CD4-positive, alpha-beta T cell (primary cell): ENCODE measurements at places on chromosomes 4 and X. TPM values are rescaled to one million over a fixed set of nuclear protein-coding genes. Genes with fewer than 3 reads are reported as not detected.

The SCML2 gene
- total RNA-seq = 0.30 TPM

The SPANXA2 gene
- total RNA-seq = not detected

The PDLIM3 gene
- not detected for total RNA-seq

DNA sequence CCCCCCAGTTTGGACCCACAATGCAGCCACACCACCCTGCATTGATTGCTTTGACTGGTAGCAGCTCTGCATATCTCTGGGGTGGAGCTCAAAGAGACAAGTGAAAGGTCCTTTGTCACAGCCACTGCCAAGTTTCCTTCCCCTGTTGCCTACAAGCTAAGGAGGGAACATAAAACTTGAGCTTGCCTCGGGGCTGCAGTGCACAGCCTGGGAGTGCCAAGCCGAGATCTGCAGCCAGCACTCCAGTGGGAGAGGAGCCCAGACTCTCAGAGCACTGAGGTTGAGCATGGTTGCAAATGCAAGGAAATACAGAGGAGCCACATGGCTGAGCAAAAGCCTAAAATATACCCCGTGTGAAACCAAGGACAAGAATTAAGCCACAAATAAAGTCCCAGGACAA lies 142.2 kb downstream of the DKK2 start:
- no peak for DNase-seq

DNA sequence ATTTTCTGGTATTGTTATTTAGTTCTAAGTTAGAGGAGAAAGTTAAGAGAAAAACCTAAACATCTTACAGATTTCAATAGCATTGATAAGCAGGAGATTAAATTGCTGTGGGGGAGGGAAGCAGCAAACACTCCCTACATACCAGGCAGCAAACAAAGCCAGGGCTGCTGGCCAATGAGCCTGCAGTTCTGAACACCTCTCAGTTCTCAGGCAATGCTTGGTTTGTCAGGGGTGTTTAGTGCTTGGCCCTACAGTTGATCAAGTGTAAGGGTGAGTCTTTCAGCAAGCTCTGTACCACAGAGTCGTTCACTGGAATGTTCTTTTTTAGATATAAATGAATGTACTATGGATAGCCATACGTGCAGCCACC lies 38.6 kb downstream of the EGFL6 start:
- no peak for DNase-seq

DNA sequence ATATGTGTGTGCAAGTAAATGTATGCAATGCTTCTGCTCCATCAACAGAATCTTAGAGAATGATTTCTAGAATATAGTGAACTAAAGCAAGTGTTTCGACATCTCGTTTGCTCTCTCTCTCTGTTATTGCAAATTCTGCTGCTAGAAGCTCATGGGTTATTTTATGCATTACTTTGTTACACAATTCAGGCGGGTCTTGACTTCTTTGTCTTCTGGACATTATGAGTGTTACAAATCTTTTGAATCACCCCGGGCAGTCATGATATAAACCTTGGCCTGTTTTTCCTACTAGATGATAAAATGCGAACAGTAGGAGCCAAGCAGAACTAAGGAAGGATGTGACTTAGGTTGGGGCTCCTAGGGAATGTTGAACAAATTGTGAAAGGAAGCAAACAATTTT lies 166.4 kb upstream of the SFRP2 start:
- DNase-seq = no peak

- DNase-seq = no peak
These were observed 226.1 kb downstream of the BCOR start for GRCh38 chrX:39871648-39872047.

DNA sequence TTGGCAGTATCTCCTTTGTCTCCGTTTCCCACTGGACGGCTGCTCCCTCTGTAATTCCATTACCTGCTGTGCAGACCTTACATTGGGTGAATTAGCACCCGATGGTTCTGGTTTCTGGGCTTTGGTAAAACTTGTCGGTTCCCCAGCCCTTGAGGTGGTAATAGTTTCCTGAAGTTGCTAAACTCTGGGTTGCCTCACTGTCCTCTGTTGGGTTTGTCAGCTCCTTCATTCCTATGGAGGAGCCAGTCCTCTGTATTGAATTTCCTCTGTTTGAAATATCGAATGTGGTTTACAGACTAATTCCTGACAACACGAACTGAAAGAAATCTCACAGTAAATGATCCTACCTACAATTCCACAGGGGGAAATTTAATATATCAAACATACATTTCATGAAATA lies 591.3 kb upstream of the FTHL17 start:
- DNase-seq = no peak

- DNase-seq = no peak
These were observed 105.6 kb downstream of the CBLL2 start for GRCh38 chrX:22378296-22378695.
